ENCODE measurements at places on chromosomes 2 and 18.

GRCh38 chr2:141109633-141110032, 1021.2 kb downstream of the LRP1B start:
- DNase-seq = no peak

DNA sequence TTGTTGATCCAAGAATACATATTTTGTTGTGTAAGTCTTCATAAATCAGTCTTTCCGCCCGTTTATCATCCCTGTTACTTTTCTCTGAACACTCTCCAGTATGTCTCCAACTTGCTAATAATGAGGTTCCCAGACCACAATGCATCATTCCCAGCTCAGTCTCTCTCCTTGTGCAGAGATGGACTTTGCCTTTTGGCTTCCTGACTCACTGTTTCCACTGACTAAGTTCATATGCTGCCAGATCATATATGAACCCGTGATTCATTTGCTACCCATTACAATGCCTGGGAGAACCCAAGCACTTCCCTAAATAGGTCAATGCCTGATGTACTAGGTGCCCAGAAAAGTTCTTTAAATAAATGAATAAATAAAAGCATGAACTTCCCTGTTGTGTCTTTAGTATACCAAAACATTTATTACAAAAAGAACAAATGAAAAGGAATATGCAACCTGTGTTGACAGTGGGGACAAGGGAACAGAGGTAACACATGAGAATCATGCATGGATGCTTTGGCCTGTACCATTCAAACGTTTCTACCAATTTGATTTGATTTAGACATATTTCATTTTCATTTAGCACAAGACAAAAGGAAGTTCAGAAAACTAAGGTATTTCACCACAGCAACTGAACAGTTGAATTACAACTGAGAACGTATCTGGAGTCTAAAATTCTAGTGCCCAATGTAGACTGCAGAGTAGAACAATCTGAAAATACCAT, 215.4 kb upstream of the HNRNPA3 start:
- DNase-seq = no peak

DNA sequence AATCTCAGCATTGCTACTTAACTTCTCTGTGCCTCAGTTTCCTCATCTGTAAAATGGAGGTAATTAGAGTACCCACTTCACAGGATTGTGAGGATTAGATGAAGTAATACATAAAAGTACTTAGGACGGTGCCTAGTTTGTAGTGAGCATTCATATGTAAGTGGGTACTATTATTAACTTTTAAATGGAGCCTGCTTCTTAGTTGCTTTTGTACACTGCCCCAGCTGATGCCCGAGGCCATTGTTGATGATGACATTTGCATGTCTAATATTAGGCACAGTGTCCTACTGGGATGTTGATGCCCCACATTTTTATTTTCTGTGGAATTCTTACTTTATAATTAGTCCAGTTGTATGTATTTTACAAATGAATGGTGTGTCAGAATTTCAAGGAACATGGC, 79.7 kb upstream of the STON1 start:
- no peak for DNase-seq

DNA sequence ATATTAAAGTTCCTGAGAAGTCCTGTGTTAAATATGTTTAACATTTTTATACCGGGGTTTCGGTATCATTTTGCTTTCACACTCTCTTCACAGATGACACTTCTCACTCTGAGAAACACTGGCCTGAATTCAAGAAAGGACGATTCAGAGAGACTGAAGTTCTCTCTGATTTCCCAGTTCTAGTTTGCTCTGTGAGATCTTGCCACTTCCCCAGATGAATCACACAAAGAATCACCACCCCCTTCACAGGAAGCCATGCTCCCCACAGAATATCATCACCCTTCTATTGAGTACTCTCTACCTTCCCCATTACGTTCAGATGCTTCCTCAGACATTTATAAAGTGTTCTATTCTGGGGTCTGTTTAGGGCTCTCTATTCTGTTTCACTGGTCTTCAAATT, 16.1 kb upstream of the CD207 start:
- no peak for DNase-seq

DNA sequence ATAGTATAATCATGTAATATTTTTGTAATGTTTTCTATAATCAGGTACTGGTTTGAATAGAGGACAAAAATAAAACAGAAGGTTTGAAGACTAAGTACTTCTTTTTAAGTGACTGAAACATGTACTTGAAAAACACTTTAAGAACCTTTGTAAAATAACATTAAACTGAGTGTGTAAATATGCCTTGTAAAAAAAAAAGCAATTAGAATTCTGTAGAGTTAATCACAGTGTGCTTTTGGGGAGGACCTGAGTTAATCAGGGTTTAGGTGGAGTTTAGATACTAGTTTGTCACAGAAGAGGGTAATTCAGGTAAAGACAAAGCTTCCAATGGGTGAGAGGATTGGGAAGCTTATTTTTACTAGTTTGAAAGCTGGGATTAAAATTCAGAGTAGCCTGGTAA, 10.3 kb downstream of the MBD5 start:
- no peak for DNase-seq

- no peak for DNase-seq
Measured at GRCh38 chr2:15763822-15764682, 172.4 kb downstream of the DDX1 start.

GRCh38 chr2:446963-447530, 159.2 kb upstream of the ALKAL2 start:
- DNase-seq = no peak

- no peak for DNase-seq
Measured at GRCh38 chr2:9532421-9532820, 23.2 kb downstream of the ADAM17 start.

DNA sequence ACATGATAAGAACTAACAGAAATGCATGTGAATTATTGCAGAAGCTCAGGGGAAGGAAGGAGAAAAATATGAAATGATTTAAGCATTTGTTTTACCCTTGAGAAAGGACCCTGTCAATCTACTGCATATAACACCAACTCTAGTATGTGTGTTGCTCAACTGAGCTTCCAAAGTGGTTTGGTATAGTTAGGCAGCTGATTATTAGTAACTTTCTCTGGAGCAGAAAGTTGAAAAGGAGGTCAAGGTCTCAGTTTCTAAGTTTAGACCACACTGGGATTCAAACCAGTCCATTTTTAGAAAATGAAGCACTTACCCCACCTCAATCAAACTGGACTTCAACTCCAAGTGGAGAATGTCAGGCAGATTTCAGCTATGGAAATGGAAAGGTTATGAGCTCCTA, 123.3 kb upstream of the CDC42EP3 start:
- no peak for DNase-seq

DNA sequence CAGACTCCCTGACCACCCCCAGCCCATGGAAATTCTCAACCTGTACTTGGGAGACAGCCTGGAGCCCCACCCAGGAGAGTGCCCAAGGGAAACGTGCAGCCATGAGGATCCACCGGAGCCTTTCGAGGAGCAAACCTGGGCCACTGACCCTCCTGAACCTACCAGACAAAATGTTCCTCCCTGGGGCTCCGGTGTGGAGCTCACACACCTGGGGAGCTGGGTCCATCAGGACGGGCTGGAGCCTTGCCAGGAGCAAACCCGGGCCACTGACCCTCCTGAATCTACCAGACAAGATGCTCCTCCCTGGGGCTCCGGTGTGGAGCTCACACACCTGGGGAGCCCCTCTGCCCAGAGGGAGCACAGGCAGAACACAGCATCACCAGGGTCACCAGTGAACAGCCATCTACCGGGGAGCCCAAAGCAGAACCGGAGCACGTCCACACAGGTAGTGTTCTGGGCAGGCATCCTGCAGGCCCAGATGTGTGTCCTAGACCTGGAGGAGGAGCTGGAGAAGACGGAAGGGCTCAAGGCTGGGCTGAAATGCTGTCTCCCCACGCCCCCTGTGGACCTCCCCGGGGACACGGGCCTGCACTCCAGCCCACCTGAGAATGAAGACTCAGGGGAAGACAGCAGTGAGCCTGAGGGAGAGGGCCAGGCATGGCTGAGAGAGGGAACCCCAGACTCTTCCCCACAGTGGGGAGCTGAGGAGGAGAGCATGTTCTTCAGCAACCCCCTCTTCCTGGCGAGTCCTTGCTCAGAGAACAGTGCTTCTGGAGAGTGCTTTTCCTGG, 8.9 kb downstream of the PSD4 start:
- no peak for DNase-seq

DNA sequence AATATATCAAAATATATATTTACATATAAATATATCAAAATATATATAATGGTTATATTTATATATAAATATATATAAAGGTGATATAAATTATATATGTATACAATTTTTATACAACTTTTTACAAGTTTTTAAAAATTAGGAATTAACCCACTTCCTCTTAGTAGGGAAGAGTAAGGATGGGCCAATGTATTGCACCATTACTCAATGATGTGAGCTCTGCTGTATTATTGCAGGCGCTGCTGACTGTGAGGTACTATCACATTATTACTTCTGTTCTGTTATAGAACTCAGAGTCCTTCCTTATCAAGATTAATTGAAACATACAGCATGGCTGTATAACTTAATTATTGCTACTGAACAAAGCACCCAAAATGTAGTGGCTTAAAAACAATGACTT, 46.0 kb downstream of the CCDC195 start:
- DNase-seq = no peak

- DNase-seq = no peak
Measured at GRCh38 chr2:33929467-33929866, 330.4 kb upstream of the FAM98A start.

- DNase-seq = no peak
Measured at GRCh38 chr2:234995332-234996068, 43.7 kb downstream of the SH3BP4 start.

DNA sequence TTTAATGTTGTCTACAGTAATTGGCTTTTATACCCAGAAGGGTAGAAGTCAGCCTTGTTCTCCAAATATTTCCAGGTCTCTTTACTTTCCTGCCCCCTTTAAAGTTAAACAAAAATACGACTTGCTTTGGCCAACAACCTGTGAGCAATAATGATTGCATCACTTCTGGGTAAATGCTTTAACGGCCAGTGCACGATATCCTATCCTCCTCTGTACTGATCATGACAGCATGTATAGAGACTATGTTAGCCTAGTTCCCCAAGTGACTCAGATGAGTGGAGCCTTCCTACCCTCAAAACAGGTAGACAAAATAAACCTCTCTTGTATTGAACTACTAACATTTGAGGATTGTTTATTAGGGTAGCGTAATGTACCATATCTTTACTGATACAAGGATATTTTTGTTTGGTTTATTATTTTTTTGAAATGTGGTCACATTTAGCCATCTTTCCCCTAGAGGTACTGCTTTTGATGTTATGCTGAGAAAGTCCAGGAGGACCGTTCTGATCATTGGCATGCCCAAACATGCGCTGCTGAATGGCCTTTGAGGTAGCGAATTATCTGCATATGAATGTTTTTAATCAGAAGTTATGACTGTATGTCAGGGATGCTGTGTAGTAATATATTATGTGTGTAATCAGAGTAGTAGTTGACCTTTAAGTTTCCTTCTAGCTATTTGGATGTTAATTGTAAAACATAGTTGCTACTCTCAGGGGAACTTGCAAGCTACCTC, 262.6 kb upstream of the DCC start:
- DNase-seq = no peak

GRCh38 chr18:9933865-9934264, 20.0 kb downstream of the VAPA start:
- no peak for DNase-seq

DNA sequence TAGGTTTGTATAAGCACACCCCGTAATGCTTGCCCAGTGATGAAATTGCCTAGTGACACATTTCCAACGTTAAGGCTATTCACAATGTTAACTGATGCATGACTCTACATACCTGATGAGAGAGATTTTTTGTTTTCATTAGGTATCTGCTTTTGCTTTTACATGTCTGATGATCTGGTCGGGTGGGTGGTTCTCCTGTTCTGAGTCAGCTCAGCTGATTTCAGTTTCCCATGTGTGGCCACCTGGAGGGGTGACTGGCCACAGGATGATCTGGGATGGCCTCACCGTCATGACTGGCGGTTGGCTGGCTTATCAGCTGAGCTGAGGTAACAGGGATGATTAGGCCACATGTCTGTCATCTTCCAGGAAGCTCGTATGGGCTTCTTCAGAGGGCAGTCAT, 33.8 kb upstream of the ACYP2 start:
- DNase-seq = peak; percentile 37

GRCh38 chr2:199462956-199463692, 5.4 kb upstream of the SATB2 start:
- DNase-seq = no peak

GRCh38 chr2:160522951-160523710, 29.5 kb upstream of the RBMS1 start:
- DNase-seq = no peak

DNA sequence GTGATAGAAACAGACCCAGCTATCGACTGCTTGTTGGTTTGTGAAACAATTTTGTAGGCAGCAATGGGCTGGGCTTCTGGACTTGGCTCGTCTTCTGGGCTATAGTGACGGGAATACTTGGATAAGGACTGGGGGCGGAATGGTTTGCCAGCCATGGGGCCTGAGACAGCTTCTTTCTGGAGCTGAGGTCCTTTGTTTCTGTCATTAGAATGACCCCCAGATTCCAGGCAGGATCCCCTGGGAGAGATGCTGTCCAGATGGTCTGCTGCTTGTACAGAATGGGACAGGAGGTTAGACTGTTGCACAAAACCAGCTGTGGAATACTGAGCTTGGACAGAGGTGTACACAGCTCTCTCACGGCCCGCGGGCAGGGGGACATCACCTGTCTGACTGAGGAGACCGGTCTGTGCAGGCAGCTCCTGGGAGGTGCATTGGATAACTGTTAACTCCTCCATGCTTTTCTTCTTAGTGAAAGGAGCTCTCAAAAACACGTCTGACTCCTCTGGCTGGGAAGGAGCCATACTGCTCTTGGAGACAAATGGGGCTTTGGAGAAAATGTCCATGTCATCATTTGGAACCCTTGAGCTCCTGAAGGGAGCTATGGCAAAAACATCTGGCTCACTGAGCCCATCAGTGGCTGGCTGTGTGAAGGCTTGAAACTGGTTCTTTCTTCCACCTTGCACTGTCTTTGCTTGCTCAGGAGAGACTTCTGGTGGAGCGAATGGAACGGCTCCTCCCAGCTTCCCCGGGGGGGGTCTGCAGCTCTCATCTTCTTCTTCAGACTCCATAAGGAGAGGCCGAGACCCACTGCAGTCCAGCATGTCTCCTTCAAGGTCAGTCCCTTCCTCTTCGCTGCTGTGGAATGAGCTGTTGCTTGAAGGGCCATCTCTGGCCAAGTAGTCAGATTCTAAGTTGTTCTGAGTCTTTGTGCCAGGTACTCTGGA, 28.6 kb upstream of the NFU1 start:
- no peak for DNase-seq

- DNase-seq = no peak
Measured at GRCh38 chr2:150388289-150388625, 99.2 kb downstream of the RND3 start.

- no peak for DNase-seq
Measured at GRCh38 chr2:43135583-43135982, 90.8 kb downstream of the ZFP36L2 start.
